AG08395 (cell line): ENCODE measurements at places on chromosomes 1 and 21.
A peak's percentile ranks its signal among the peaks of the same experiment; 100 is the strongest.

DNA sequence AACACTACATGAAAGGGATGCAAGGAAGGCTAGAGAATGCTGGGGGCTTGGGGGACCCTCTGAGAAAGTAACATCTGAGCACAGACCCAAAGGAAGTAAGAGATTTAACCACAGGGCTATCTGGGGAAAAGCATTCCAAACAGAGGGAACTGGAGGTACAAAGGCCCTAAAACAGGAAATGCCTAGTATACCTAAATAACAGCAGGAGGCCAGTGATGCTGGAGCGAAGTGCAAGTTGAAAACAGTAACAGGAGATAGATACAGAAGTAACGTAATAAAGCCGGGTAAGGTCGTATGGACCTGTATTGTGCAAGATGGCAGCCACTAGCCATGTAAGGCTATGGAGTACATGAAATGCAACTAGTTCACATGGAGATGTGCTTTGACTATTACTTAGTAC, 52.1 kb downstream of the CD34 start:
- no peak for DNase-seq

GRCh38 chr1:154431586-154432373, 26.6 kb downstream of the IL6R start:
- peak; percentile 89 for DNase-seq

DNA sequence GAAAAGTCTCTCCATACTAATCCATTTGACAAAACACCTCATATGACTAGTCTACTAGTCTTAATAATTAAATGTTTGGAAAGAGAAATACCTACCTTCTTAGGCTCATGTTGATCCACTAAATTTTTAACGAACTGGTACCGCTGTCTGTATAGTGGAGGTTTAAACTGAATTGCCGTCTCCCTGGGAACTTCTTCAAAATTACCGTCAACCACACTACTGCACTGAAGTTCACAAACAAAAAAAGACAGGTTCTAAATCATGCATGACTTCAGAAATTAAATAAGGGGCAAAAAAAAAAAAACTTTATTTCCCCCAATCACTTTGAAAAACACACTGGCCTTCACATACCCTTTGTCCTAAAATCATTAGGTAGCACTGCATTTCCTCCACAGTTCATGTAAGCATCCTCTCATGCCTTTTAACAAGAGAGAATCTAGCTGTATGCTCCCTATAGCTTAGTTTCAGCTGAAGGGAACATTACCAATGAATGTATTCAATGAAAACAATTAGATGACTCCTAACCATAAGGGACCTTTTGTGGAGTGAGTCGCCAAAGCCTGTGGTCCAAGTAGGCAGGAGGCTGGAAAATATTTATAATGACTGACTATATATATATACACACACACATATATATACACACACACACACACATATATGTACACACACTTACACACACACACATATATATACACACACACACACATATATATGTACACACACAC, 3.4 kb downstream of the HENMT1 start:
- no peak for DNase-seq

DNA sequence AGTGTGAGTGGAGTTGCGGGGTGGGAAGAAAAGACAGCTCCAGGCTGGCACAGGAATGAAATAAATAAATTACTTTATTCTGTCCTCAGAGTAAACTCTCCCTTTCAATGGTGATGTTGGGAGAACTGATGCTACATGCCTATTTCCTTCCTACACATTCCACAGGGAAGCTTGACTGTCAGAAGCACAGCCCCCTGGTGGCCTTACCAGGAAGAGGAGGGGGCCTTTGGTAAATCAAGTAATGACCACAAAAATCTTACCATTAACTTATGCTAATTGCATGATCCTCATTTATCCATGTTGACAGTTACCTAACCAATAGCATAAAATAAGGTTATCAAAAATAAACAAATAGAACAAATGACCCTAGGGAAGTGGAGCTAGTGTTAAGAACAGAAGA, 605.0 kb upstream of the PKN2 start:
- DNase-seq, result no peak

DNA sequence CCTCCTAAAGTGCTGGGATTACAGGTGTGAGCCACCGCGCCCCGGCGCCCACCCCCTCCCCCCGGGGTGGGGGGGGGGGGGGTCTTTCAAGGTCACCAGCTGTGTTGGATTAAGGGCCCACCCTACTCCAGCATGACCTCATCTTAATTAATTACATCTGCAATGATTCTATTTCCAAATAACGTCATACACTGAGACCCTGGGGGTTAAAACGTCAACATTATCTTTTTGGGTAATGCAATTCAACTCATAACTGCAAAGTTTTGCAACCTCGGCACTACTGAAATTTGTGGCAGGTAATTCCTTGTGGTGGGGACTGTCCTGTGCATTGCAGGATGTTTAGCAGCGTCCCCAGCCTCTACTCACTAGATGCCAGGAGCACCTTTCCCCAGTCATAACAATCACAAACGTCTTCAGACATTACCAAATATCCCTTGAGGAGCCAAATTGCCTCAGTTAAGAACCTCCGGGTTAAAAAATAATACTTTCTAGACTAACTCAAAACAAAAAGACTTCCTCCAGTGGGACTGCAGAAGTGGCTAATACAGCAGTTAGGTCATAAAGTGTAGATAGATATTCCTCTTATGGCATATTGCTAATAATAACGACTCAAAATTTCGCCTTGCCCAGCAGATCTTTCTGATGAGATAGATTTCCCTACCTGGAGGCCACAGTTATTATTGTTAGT, 233.0 kb upstream of the KAZN start:
- DNase-seq, result no peak

- DNase-seq, result no peak
These were observed 172.2 kb downstream of the EDEM3 start for GRCh38 chr1:184582411-184582810.

DNA sequence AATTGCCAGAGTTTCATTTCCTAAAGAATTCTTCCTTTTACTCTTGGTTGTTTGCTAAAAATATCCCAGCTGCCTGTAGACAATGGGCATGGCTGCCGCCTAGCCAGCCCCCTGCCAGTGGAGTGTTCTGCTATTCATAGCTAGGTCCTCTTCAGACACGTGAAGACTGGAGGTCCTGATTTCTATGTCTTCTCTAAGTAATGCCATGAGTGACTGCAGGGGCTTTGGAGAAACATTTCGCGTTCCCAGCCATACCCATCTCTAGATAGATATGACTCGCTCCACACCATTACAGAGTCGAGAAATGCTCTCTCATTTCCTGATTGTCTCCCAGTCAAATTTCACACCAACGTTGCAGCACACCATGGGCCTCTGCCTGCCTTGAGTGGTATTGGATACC, 99.5 kb upstream of the BACE2 start:
- DNase-seq, result no peak

DNA sequence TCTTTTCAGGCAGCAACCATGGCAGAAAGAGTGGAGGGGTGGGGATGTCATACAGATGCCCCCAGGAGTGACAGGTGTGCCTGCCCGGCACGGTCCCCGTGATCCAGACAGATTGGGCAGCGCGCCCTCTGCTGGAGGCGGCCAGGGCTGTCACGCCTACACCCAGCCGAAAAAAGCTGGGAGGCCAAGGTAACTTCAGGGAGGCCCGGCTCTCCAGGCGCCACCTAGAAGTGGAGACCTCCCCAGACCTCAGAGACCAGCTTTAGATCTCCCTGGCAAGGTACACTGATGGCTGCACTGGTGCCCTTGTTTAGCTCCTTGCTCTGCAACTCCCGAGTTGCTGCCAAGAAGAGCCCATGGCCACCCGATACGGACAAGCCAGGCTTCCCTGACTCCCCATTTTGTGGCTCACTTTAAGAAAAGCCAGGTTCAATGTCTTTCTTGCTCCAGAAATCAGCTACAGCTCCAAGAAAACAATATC, 6.6 kb downstream of the GOLT1A start:
- peak; percentile 76 for DNase-seq
